Fibroblast of the conjunctiva (primary cell): ENCODE measurements at places on chromosomes 5 and 9.
A peak's percentile ranks its signal among the peaks of the same experiment; 100 is the strongest.

- no peak for DNase-seq
These were observed 15.6 kb downstream of the SPARC start for GRCh38 chr5:151670953-151671636.

DNA sequence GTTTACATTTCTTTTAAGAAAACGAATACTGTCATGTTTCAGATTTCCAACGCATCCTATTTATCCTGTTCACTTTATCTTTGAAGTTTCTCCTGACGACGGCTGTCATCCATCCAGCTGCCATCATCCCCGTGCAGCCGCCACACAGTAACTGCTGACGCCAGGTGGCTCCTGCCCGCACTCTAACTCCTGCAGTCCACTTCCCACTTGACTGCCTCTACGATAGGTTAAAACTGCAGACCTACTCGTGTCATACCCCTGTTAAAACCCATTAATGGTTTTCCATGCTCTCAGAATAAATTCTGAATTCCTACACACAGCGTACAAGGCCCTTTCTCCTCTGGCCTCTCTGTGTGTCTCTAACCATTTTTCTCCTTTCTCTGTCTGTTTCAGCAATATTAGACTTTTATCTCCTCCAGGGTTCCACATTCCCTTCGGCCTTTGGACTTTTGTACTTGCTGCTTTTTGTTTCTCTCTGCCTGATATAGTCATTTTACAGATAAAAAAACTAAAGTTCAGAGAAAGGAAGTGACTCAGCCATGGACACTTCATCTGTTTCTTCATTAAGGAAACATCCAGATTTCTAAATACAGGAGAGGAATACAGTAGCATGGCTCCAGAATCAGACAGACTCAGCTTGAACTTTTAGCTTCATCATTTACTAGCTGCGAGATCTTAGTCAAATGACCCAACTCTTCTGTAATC is 84.9 kb downstream of the ADAMTS12 start:
- no peak for DNase-seq

- peak; percentile 35 for DNase-seq
These were observed 17.2 kb upstream of the RGS3 start for GRCh38 chr9:113446323-113446740.

- no peak for DNase-seq
These were observed 273.2 kb downstream of the SH3GL2 start for GRCh38 chr9:17852108-17852507.

DNA sequence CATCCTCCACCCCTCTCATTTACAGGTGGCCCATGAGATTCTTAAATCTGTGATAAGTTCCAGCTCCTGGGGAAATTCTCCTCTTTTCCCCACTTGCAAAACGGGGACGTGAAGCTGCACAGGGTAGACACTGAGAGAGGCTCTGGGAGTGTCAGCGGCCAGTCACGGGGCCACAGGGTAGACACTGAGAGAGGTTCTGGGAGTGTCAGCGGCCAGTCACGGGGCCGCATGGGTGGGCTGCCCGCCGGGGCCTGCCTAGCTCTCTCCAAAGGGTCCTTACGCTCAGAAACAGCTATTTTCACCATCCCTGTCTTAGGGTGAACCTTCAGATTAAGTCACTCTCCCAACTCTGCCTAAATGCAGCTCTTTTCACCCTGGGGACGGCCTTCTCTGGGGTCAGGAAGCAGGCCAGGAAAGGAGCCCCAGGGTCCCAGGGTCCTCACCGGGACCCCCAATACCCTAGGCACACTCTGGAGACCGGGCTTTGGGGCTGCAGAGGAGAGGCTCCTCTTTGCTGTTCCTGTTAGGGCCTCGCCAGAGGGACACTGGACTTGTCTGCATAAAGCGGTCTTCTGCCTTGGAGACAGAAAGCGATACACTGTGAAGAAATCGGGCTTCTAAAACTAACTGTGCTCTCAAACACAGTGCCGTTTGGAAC is 1.5 kb downstream of the FAM78A start:
- DNase-seq = no peak

DNA sequence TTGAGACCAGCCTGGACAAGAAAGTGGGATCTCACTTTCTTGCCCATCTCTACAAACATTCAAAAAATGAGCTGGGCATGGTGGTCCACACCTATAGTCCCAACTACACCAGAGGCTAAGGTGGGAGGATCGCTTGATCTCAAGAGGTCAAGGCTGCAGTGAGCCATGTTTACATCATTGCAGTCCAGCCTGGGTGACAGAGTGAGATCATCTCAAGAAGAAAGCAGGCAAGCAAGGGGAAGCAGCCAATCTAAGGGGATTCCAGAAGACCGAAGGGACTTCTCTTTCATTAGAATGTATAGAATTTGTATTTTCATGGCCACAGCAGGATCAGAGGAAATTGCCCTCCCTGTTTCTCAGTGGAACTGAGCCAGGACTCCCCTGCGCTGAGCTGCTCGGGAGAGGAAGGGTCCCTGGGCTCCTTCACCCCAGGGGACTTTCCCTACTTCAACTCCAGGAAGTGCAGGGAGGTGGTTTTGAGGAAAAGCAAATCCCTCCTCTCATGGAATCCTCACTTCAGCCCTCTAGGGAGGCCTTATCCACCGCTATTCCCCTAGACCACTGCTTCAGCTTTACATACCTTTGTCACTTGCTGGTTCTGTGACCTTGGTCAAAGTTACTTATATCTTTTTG is 12.1 kb downstream of the WWC1 start:
- DNase-seq = no peak

DNA sequence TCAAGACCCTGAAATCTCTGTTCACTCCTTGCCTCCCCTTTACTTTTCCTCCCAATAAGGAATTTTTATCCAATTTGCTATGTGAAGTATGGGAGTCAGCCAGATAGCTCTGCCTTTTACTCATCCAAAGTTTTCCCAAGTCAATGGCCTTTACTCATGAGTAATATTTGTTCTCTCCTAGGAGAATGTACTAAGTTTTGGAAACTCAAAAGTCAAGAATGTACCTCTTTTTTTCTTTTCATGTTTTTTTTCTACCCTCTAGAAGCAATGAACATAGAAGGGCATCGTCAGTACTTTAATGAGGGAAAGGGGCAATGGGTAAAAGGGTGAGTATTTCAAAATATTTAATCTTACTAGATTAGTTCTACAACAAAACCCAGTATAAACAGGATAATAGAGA is 140.2 kb upstream of the SGCD start:
- no peak for DNase-seq

DNA sequence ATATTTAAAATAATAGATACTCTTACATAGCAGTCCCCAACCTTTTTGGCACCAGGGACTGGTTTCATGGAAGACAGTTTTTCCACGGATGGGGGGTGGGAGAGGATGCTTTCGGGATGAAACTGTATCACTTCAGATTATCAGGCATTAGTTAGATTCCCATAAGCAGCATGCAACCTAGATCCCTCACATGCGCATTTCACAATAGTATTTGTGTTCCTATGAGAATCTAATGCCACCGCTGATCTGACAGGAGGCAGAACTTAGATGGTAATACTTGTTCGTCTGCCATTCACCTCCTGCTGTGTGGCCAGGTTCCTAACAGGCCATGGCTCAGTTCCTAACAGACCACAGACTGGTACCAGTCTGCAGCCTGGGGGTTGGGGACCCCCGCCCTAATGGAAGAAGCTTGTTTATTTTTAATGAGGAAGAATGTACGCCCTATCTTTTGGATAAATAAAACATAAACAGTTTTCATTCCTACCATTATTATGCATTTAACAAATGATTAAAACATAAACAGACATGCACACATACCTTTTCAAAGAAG is 187.7 kb downstream of the ZSWIM6 start:
- no peak for DNase-seq

DNA sequence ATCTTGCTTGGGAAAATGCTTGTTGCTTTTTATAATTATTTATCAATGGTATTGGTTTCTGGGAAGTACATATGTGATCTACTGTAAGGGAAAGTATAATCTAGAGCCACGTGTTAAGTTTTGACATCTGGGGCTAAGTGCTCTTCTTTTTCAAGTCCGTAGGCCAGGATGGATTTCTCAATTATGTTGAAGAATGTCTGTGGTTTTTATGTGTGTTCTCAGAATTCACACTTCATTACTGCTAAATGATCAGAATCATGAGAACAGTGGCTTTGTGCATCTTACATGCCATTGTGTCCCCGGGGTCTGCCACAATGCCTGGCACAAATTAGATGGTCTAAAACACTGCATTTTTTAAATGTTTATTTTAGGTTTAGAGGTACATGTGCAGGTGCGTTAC is 14.5 kb upstream of the AUH start:
- no peak for DNase-seq

GRCh38 chr9:118129541-118129940 is 425.3 kb downstream of the TLR4 start:
- no peak for DNase-seq

- no peak for DNase-seq
These were observed 22.7 kb downstream of the GRIA1 start for GRCh38 chr5:153513156-153513555.

DNA sequence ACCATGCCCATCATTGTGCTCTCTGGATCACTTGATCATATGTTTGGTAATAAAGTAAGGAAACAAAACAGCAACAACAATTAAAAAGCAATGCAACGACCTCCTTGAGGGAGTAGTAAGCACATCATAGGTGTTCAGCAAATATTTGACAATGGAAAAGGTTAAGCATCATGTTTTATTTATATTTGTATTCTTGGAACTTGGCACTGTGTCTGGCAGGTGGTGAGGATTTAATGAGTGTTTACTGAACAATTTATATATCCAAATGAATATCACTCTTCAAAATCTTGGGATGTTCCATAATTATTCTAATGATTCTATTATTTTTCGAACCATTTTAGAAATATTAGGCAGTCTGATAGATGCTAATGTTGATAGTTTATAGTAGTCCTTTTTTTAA is 6.2 kb downstream of the PIP5K1B start:
- no peak for DNase-seq

- no peak for DNase-seq
These were observed 114.0 kb downstream of the C9orf50 start for GRCh38 chr9:129506892-129507291.

DNA sequence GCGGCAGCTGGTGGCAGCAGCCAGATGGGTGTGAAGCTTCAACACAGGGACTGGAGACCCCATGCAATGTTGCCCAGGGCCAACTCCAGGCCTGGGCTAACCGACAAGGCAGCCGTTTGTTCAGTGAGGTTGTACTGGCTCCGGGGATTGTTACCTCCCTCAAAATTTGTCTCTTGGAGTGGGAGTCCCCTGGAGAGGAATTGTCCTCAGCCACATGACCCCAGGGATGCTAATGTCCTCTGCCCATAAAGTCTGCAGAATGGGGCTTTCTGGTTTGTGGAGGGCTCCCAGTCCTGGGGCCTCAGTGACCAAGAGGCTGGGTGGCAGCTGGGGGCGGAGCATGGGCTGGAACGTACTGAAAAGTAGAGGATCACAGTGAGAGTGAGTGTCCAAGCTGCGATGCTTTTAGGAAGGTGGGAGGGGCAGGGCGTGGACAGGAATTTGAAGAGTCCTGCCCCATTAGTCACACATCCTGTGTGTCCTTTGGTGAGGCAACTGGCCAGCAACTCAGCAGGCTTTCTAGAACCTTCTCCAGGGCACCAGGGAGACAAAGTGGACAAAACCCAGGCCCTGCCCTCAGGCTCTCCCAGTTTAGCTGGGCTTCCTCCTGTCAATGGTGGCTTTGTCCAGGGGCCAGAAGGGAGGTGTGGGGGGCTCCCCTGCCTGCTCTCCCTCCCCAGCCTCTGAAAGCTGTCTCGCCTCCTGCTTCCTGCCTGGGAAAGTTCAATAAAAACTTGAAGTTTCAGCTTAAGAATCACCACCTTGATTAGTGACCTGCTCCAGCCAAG is 114.0 kb downstream of the NSG2 start:
- DNase-seq = peak; percentile 14

- DNase-seq = peak; percentile 63
These were observed 209.5 kb upstream of the S1PR3 start for GRCh38 chr9:88781628-88782391.

DNA sequence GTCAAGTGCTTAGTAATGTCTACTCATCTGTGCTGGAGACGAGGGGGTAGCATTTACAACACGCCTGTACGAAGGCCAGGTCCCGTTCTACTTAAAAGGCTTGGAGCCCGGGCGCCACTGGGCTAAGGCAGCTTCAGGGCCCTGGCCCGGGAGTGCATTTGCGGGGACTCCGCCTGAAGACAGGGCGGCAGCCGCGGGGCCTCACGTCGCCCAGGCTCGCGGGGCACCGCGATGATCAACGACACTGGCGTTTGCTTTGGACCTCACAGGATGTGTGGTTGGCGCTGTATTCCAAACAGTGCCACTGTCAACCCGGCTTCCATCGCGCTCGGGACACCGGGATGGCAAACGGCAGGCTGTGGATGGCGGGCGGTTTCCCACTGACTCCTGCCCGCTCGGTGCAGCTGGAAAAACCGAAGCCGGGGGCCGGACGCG is 1.1 kb upstream of the TENT4A start:
- DNase-seq = peak; percentile 43

DNA sequence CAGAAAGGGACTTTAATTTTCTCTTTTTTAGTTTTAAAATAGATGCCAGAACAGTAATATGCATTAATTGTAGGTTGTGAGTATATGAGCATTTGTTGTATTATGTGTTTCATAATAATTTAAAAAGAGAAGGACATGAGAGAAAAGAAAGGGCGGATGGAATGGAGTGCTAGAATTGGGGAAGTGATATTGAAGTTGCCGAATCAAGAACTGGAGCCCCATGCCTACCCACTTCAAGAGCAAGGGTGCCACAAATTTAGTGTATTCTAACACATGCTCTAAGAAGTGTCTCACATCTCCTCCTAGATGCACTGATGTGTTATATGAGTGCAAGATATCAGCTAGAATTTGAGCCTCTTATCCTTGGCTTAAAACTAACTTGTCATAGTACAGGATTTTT is 43.6 kb upstream of the FYB1 start:
- DNase-seq = no peak

DNA sequence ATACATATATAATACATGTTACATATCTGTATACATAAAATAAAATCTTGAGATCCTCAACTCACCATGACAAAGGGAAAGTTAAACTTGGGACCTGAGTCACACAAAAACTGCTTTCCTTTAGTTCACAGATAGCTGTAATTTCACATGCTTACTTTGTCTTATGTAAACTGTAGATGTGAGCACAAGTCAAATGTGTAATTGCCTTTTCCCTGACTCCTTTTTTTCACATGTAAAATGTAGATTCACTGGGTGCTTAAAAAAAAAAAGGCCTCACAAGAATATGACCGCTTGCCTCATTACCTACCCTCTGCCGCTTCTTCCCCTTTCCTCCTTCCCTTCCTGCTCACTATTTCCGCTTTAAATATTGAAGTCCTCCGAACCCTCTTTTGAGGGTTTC is 21.9 kb upstream of the FAM169A start:
- DNase-seq = no peak

GRCh38 chr5:106321242-106321641 is 1349.5 kb downstream of the EFNA5 start:
- DNase-seq = no peak

DNA sequence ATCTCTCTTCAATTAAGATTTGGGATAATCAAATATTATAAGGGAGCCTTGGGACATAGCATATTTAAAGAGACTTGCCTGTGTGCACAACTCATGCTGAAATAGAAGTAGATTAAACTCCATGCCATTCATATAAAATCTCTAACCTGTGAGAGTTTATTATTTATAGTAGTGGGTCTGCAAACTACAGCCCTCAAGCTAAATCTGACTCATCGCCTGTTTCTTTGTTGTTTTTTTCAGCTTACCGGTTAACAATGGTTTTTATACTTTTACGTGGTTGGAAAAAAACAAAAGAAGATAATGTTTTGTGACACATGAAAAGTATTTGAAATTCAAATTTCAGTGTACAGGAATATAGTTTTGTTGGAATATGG is 61.9 kb upstream of the GHR start:
- no peak for DNase-seq

- DNase-seq = no peak
These were observed 78.8 kb upstream of the SPRY4 start for GRCh38 chr5:142403583-142403982.
